ENCODE measurements at places on chromosomes 2 and 18. TPM values are rescaled to one million over a fixed set of nuclear protein-coding genes. Genes with fewer than 3 reads are reported as not detected.

Gene SAG
- 0.32 TPM for total RNA-seq

Gene FBLN7
- total RNA-seq: 29.6 TPM

Gene TEKT4
- total RNA-seq: 0.27 TPM

Gene UPP2
- not detected for total RNA-seq

Gene CNDP1
- total RNA-seq: not detected

Gene ANKRD30B
- total RNA-seq: not detected

Gene DSC1
- not detected for total RNA-seq

Gene RAMP1
- 21.1 TPM for total RNA-seq

Gene MAL
- 264 TPM for total RNA-seq

Gene SGO2
- 20.9 TPM for total RNA-seq

Gene CXCR2
- not detected for total RNA-seq

Gene CPLX4
- not detected for total RNA-seq

Gene TIGD1
- 8.9 TPM for total RNA-seq

Gene CYS1
- 0.70 TPM for total RNA-seq

Gene TCF7L1
- not detected for total RNA-seq

Gene AGPS
- 70.1 TPM for total RNA-seq

Gene GAD1
- total RNA-seq: 5.3 TPM

Gene MC2R
- not detected for total RNA-seq

Gene CHST9
- not detected for total RNA-seq

Gene CDK15
- not detected for total RNA-seq

Gene FOXI3
- not detected for total RNA-seq
